ENCODE measurements at places on chromosomes 3 and 15. TPM values are rescaled to one million over a fixed set of nuclear protein-coding genes. Genes with fewer than 3 reads are reported as not detected.
A peak's percentile ranks its signal among the peaks of the same experiment; 100 is the strongest.

- DNase-seq = no peak
- no peak overlapping the region for H3K27ac ChIP-seq
- no peaks in the 10 kb centered on the region for H3K27me3 ChIP-seq
Measured at GRCh38 chr15:65580287-65580686, 30.6 kb downstream of the INTS14 start.

- peaks cover 28% of the 10 kb centered on the region for H3K36me3 ChIP-seq
- H3K4me1 ChIP-seq = no peaks in the 10 kb centered on the region
- H3K4me3 ChIP-seq = no peak overlapping the region
- no peak overlapping the region for H3K27ac ChIP-seq
Measured at GRCh38 chr15:67685008-67685599, 140.2 kb upstream of the SKOR1 start.

DNA sequence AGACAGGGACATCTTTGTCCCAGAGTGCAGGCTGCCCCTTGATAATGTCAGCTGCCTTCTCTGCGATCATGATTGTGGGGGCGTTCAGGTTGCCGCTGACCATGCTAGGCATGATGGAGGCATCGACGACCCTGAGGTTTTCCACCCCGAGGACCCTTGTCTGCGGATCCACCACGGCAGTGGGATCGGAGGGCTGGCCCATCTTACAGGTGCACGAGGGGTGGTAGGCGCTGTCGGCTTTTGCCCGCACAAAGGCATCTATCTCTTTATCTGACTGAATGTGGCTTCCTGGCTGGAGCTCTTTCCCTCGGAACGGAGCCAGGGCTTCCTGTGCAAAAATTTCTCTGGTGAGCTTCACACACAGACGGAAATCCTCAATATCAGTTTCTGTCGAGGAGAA is 28.4 kb downstream of the CHDH start:
- H3K36me3 ChIP-seq = no peaks in the 10 kb centered on the region
- H3K27me3 ChIP-seq = no peaks in the 10 kb centered on the region
- DNase-seq = no peak

DNA sequence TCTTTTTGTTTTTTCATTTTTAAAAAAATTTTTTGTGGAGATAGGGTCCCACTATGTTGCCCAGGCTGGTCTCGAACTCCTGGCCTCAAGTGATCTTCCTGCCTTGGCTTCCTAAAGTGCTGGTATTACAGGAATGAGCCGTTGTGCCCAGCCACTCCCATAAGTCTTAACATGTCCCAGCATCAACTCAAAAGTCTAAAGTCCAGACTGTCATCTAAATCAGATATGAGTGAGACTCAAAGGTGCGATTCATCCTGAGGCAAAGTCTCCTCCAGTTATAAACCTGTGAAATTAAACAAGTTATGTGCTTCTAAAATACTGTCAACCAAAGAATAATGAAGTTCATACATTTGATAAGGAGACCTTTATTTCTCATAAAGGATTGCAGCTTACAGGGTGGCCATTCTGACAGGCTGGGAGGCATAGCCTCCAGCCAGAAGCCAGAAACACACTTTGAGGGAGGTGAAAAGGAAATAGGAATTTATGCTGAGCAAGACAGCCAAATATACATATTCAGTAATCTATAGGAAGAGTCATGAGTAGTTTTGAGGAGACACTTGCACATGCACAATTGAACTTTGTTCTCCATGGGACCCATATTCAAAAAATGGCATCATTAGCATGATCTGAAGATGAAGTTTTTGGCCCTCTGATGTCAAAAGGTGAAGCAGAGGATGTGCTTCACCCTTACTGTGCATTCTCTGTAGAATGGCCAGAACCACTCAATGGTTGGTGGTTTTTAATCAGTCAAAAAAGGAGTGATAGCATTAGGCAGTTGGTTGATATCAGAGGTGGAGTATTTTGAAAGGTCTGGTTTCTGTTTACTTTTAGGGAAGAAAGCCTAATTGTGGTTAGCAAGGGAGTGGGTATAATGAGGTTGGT is 11.0 kb upstream of the ZNF662 start:
- no peak for DNase-seq
- no peaks in the 10 kb centered on the region for H3K36me3 ChIP-seq
- H3K27me3 ChIP-seq = peaks cover 8% of the 10 kb centered on the region
- H3K4me3 ChIP-seq = no peak overlapping the region
- no peak overlapping the region for H3K27ac ChIP-seq

Gene CACNA2D2
- 1.7 TPM for total RNA-seq

GRCh38 chr3:10404876-10405275 is 84.0 kb upstream of the SEC13 start:
- no peaks in the 10 kb centered on the region for H3K36me3 ChIP-seq
- H3K4me3 ChIP-seq = no peak overlapping the region
- H3K27me3 ChIP-seq = no peaks in the 10 kb centered on the region
- H3K4me1 ChIP-seq = no peaks in the 10 kb centered on the region
- H3K27ac ChIP-seq = no peak overlapping the region

- H3K27me3 ChIP-seq = no peaks in the 10 kb centered on the region
- H3K4me3 ChIP-seq = no peak overlapping the region
- no peak overlapping the region for H3K27ac ChIP-seq
- DNase-seq = no peak
- H3K4me1 ChIP-seq = no peaks in the 10 kb centered on the region
Measured at GRCh38 chr3:7382293-7383010, 521.5 kb downstream of the GRM7 start.

DNA sequence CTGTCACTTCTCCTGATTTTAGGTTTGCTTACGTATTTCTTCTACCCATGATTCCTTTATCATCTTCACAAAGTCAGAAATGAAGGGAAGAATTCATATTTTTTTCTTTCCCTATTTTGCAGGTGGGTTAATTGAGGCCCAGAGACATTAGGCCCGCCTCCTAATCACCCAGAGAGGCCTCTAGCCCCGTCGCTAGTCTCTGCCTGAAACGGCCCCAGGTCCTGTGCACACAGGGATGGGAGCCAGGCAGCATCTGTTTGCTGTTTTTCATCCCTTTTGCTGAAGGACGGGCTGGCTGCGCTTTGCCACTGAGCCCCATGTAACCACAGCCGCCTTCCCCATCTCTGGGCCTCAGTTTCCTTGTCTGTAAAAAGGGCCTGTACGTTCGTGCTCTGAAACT is 135.9 kb downstream of the FBLN2 start:
- H3K27ac ChIP-seq = no peak overlapping the region
- H3K4me3 ChIP-seq = no peak overlapping the region
- no peak for DNase-seq
- H3K27me3 ChIP-seq = no peaks in the 10 kb centered on the region

DNA sequence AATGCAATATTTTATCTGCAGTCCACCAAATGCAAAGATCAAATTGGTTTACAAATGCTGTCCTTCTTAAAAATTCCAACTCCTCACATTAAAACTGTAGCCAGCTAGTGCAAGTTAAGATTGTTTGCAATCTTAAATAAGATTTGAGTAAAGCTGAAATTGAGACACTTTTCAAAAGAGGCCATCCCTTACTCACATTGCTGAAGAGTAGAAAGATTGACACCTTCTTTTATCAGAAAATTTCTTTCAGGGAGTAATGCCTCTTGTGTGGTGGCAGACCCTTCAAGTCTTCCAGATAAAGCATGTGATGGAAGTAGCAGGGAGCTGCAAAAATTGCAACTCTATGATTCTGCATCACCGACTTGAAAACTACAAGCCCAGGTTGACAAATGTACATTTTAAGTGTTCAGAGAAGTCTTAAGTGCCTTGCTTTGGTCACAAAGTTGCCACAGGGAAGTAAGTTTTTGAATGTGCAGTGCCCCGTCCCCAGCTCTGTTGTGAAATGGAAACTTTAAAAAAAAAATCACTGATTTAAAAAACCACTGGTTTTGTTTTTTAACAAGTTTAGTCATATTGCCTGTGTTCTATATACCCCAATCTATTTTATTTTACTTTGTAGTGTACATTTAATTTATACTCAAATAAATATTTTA is 12.6 kb downstream of the CD86 start:
- no peak for DNase-seq
- peaks cover 6% of the 10 kb centered on the region for H3K4me1 ChIP-seq
- peak overlapping the region; percentile 76 for H3K4me3 ChIP-seq
- H3K27me3 ChIP-seq = peaks cover 2% of the 10 kb centered on the region
- no peaks in the 10 kb centered on the region for H3K36me3 ChIP-seq
- H3K27ac ChIP-seq = peak overlapping the region; percentile 77

DNA sequence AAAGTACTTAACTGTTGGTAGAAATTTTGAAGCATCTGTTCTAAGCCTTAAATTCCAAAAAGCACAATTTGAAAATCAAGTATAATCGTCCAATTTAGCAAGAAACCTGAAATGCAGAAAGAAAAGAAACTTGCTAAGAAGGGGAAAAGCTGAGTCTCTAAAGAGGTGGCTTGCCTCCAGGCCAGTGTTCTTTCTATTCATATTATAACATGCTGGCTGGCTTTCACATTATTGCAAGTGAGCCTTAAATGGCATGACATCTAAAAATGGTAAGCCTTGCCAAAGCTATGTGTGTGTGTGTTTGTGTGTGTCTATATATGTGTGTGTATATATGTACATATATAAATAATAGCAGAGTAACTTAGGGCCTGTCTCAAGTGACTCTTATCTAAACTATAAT is 89.5 kb downstream of the FGF12 start:
- H3K4me3 ChIP-seq = no peak overlapping the region
- no peak for DNase-seq
- no peaks in the 10 kb centered on the region for H3K27me3 ChIP-seq
- H3K27ac ChIP-seq = no peak overlapping the region
- no peaks in the 10 kb centered on the region for H3K36me3 ChIP-seq
- H3K4me1 ChIP-seq = no peaks in the 10 kb centered on the region

- H3K4me1 ChIP-seq = peaks cover 8% of the 10 kb centered on the region
- no peaks in the 10 kb centered on the region for H3K27me3 ChIP-seq
- H3K27ac ChIP-seq = no peak overlapping the region
- peaks cover 16% of the 10 kb centered on the region for H3K36me3 ChIP-seq
- DNase-seq = no peak
Measured at GRCh38 chr3:184827572-184827971, 15.6 kb downstream of the VPS8 start.

Data from natural killer cell treated with Interleukin-12 subunit alpha and Interleukin-12 subunit beta and Interleukin-15 and Interleukin-18, amount 100 ng/mL, for 72 hours (primary cell).